Stomach (tissue), 19 donors: ENCODE measurements at places on chromosomes 3 and 15.

- DNase-seq = no peak
Observed at GRCh38 chr15:63856711-63857460, 23.1 kb upstream of the HERC1 start.

- DNase-seq = no peak
Observed at GRCh38 chr3:19074257-19074900, 73.9 kb upstream of the KCNH8 start.

- no peak for DNase-seq
Observed at GRCh38 chr3:143295201-143296080, 175.9 kb downstream of the CHST2 start.

GRCh38 chr15:100919481-100920405, 586 bp downstream of the LRRK1 start:
- peak; percentile 52 for DNase-seq

DNA sequence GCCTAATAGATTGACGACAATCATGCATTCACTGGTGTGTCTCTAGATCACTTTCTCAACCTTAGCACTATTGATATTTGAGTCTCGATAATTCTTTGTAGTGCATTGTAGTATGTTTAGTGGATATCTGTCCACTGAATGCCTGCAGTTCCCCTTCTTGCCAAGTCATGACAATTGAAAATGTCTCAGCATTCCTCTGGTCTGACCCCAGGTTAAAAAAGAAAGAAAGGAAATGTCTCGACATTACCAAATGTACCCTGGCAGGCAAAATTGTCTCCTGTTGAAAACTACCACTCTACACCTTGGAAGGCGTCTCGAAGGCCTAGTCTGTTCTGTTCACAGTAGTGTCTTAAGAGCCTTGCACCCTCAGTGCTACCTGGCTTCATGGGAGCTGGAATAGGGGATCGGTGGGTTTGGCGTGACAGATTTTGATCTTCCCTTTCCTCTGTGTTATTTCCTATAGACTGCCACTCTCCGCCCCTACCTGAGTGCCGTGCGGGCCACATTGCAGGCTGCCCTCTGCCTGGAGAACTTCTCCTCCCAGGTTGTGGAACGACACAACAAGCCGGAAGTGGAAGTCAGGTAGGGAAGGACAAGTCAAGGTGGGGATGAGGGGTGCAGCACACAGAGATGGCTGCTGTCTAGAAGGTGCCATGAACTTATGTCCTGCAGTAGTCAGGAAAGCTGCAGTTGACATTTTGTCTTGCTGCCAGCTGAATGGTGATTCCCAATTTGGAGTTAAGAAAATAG, 4.5 kb downstream of the ARPC4 start:
- DNase-seq = no peak

DNA sequence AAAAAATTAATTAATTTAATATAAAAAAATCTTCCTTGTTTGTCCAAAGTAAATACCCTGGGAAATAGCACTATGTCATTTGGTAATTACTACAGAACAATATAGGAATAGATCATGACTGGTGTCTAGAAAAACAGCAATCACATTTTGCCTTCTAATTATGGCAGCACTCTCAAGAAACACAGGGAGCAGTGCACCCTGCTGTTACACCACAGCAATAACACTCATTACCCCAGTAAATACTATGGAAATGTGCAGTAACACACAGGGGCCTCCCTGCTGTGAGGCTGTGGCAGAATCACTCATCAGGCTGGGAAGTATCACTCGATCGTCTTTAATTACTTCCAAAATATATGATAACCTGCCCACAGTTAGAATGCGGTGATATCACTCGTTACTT, 646.0 kb downstream of the TUSC7 start:
- peak; percentile 59 for DNase-seq

GRCh38 chr3:140344082-140344454, 333.8 kb upstream of the TRIM42 start:
- DNase-seq = no peak

- no peak for DNase-seq
Observed at GRCh38 chr3:112459750-112460149, 39.5 kb downstream of the BTLA start.

DNA sequence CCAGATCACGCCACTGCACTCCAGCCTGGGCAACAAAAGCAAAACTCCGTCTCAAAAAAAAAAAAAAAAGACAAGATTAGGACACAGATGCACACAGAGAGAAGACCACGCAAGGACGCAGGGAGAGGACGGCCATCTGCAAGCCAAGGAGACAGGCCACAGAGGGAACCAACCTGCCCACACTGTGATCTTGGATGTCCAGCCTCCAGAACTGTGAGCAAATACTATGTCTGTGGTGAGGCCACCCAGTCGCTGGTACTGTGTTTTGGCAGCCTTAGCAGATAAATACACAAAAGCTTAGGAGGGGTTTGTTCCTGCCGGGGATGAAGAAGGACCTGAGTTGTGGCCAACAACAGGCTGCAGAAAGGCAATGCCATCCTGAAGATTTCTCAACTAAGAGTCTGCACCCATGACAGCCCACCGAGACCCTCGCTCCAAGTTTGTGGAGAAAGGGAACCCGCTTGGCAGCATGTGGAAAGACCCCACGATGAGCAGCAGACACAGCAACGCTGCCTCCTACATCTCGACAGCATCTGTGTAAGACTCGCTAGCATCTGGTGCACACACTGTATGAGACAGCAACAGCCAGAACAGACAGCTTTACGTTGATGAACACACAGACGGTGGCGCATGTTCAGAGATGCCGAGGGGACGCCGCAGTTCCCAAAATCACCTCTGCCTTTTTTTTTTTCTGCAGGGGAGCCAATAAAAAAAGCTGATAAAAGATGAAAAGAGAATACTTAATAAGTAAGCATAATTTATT, 13.7 kb downstream of the CYFIP1 start:
- DNase-seq = no peak

GRCh38 chr3:28935146-28935545, 345.7 kb upstream of the RBMS3 start:
- no peak for DNase-seq

GRCh38 chr3:174444391-174444790, 414.7 kb upstream of the NAALADL2 start:
- no peak for DNase-seq

DNA sequence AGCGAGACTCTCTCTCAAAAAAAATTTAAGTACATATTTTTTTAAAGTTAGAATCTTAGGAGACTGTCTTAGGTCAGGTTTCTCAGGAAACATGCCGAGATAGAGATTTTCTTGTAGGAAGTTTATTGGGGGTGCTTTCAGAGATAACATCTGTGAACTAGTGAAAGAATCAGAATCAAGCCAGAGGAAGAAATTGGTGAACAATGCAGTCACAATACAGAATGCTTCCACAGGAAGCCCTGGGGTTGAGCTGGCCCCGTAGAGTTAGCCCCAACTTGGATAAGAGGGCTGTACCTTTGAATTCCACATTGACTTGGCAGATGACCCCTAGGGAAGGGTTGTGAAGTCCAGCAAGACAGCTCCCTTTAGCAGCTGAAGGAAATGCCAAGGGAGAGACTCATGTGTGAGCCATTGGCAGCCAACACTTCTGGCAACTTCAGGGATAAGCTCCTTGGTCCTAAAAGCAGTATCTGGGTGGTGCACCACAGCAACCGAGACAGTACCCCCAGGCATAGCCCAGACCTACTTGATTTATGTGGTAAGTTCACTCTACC, 7.1 kb upstream of the PLCB2 start:
- no peak for DNase-seq

- no peak for DNase-seq
Observed at GRCh38 chr3:152621967-152622810, 212.7 kb upstream of the P2RY1 start.
